ENCODE measurements at places on chromosomes 3 and 15.
A peak's percentile ranks its signal among the peaks of the same experiment; 100 is the strongest.

GRCh38 chr15:66555685-66556084 is 10.1 kb downstream of the LCTL start:
- no peak for DNase-seq

DNA sequence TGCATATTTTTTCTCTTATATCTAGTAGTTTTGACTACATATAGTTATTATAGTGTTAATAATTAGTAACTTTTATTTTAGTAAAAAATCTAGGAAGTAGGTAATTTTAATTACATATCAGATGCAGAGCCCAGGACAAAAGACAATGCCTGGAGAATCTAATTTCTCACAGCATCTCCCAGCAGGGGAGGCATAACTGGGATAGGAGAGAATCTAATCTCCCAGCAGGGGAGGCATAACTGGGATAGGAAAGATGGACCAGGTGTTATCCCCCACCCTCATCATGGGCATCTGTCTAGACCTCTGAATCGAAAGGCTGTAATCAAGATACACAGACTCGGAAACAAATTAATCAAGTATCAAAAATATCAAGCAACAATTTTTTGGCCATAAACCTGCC is 58.2 kb downstream of the OSTN start:
- DNase-seq: no peak

DNA sequence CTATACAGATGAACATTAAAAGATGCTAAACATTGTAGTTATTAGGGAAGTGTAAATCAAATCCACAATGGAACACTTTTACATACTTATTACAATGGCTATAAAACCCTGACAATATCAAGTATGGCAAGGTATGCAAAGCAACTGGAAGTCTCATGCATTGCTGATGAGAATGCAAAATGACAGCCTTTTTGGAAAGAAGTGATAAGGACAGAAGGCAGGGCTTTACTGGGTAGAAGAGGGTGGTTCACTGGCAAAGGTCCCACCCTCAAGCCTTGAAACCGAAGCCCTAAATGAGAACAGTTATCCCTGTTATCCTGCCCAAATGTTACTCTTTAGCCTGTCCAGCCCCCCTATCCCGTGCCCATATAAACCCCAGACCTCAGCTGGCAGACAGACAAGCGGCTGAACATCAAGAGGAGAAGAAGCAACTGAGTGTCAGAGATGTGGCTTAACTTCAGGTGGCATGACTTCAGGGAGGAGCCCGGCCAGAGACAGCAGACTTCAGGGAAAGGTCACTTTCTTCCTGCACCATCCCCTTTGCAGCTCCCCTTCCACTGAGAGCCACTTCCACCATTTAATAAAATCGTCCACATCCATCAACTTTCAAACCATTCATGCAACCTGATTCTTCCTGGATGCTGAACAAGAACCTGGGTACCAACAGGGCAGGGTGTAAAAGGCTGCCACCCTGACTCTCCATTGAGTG is 732 bp upstream of the GCSAM start:
- no peak for DNase-seq

- DNase-seq: no peak
These were observed 249.0 kb downstream of the NFKBIZ start for GRCh38 chr3:102098130-102098885.

DNA sequence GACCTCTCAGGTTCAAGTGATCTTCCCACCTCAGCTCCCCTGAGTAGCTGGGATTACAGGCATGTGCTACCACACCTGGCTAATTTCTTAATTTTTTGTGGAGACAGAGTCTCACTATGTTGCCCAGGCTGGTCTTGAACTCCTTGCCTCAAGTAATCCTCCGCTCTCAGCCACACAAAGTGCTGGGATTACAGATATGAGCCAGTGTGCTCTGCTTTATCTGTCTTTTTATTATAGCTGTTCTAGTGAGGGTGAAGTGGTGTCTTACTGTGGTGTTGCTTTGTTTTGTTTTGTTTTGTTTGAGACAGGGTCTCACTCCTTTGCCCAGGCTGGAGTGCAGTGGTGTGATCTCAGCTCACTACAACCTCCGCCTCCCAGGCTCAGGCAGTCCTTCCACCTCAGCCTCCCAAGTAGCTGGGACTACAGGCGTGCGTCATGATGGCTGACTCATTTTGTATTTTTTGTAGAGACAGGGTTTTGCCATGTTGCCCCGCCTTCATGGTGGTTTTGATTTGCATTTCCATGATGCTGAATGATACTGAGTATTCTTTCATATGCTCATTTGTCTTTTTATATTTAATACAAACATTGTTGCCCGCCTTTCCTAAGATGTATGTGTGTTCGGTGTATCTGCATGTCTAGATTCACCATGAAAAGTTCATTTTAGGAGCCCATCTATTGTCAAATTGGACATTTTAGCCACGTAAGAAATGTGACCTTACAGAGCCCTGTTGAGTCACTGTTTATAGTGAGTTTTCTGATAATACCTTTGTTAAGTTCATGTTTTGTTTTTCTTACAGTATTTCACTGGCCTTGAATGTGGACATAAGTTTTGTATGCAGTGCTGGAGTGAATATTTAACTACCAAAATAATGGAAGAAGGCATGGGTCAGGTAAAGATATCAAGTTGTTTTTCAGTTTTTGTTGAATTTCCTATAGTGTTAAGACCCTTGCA is 80.6 kb downstream of the ARIH1 start:
- peak; percentile 8 for DNase-seq

GRCh38 chr15:101024073-101024695 is 105.0 kb downstream of the LRRK1 start:
- DNase-seq: no peak

- DNase-seq: no peak
These were observed 127.9 kb downstream of the DMXL2 start for GRCh38 chr15:51494411-51495314.

GRCh38 chr3:69770976-69771634 is 31.8 kb downstream of the MITF start:
- DNase-seq: no peak

- DNase-seq: no peak
These were observed 83.4 kb downstream of the MESD start for GRCh38 chr15:80906159-80906766.

DNA sequence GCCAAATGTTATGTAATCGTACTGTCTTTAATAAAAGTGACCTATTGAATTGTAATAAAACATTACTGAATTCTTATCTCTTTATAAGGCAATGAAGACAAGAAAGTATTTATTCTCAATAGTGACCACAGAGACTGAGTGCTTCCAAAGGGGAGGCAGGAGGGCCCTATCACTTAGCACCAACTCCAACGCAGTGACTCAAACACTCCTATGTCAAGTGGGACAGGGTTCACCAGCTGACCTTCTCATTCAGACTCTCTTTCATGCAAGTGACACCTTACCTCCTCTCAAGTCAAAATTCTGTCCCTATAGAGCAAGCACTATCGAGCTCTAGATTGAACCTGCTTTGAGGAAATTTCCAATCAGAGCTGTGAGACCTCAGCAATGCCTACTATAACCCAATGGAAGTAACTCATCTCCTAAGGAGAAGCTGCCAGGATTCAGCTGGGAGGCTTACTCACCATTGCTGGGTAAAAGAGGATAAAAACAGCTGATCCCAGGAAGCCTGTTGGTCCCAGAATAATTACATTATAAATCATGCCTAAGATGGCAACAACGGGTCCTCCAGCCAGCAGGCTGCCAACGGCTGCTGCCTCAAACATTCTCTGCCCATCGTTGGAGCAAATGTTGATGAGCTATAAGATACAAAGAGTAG is 35.6 kb downstream of the ABCC5 start:
- no peak for DNase-seq
